ENCODE measurements at places on chromosomes 6 and 20. TPM values are rescaled to one million over a fixed set of nuclear protein-coding genes. Genes with fewer than 3 reads are reported as not detected.

The TMEM217 gene
- 2.4 TPM for total RNA-seq

The RAD21L1 gene
- total RNA-seq: under 0.01 TPM

The BTNL2 gene
- total RNA-seq: not detected

The LKAAEAR1 gene
- total RNA-seq: not detected

Measured in placental epithelial cell (primary cell).